GDM1 (cell line): ENCODE measurements at places on chromosomes 1 and 21.

GRCh38 chr1:26693599-26694572, 1.9 kb upstream of the ARID1A start:
- DNase-seq: no peak

DNA sequence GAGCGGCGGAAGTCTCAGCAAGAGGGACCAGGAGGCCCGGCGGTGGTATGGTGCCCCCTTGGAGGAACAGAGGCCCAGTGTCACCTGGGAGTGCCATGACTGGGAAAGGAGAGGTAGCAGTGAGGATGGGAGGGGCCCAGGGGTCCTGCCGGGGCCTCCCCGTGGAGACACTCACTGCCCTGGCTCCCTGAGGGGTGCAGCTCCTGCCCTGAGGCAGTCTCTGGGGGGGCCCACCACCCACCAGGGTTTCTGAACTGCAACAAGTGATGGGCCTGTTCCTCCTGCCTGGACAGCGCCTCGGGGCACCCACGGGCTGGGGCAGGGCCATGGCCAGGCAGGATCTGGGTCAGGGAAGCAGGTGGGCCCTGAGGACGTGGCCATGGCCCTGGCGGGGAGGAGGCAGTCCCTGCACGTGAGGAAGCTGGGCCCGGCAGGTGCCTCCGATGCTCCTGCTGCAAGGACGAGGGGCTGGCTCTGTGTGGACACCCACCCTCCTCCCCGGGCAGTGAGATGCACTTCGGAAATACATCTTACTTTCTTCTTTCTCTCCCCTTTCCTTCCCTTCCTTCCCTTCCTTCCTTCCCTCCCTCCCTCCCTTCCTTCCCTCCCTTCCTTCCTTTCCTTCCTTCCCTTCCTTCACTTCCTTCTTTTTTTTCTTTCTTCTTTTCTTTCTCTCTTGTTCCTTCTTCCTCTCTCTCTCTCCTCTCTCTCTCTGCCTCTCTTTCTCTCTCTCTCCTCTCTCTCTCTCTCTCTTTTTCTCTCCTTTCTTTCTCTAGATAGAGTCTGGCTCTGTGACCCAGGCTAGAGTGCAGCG, 66.6 kb downstream of the MORN1 start:
- DNase-seq: no peak

DNA sequence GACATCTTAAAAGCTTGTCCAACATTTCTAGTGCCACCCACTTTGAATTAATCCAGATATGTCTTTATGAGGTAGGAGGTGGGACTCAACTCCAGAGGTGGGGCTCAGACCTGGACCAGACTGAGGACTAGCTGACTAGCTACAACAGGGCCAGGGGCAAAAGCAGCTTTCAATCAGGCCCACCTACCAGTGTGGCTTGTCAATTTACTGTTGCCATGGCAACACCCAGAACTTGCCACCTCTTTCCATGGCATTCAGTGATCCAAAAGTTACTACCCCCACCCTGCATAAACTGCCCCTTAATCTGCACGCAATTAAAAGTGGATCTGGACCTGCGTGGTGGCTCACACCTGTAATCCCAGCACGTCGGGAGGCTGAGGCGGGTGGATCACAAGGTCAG, 113.2 kb upstream of the KAZN start:
- no peak for DNase-seq

- DNase-seq: no peak
Observed at GRCh38 chr1:160752924-160753323, 13.9 kb downstream of the SLAMF7 start.

- DNase-seq: no peak
Observed at GRCh38 chr1:163544441-163544840, 222.7 kb downstream of the NUF2 start.

GRCh38 chr1:32769524-32770220, 47.5 kb downstream of the YARS1 start:
- no peak for DNase-seq

- no peak for DNase-seq
Observed at GRCh38 chr1:29878501-29878900, 642.2 kb downstream of the PTPRU start.

GRCh38 chr1:178086766-178087165, 7.1 kb upstream of the RASAL2 start:
- DNase-seq: peak; percentile 53

GRCh38 chr1:53949023-53949990, 3.2 kb downstream of the LRRC42 start:
- no peak for DNase-seq
